Tongue (tissue), 3 donors: ENCODE measurements at places on chromosomes 6 and 20.

- DNase-seq, result no peak
Measured at GRCh38 chr6:21158873-21159272, 434.7 kb upstream of the SOX4 start.

DNA sequence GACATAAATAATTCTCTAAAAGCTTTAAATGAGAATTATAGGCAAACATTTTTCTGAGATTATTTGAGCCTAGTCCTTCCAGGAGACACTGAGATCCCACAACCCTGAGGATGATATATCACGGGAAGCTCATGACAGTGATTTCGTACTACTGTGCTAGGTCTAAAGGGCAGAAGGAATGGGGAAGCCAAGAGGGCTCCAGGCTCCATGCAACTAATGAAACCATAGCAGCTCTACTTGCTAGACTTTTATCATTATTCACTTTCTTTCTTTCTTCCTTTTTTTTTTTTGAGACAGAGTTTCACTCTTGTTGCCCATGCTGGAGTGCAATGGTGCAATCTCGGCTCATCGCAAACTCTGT, 57.3 kb upstream of the SGK1 start:
- no peak for DNase-seq

DNA sequence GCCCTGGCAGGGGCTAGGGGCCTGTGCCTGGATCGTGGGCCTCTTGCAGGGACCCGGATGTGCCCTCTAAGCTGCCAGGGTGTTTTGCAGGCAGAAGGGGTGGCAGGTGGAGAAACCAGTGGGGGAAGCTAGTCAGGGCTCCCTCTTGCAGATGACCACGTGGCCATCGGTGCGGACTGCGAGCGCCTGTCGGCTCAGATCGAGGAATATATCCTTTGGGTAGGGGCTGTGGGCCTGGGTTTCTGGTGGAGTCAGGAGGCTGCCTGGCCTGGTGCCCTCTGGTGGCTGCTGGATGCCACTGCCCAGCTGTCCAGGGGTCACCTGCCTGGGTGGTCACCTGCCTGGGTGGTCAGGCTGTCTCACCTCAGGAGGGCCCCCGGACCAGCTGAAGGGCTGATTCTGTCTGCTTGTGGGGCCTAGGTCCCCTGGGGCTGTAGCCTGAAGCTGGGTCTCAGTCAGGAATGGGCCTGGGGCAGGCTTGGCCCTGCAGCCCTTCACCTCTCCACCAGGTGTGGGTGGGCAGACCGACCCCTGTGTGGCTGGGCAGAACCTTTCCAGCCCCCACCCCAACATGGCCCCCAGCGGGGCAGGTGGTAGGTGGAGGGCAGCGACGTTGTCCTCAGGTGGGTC, 6.7 kb downstream of the TCEA2 start:
- peak; percentile 35 for DNase-seq

- DNase-seq, result peak; percentile 94
Measured at GRCh38 chr20:10219452-10219791, 792 bp downstream of the SNAP25 start.

- peak; percentile 95 for DNase-seq
Measured at GRCh38 chr6:13733178-13733887, 21.7 kb upstream of the RANBP9 start.

- DNase-seq, result no peak
Measured at GRCh38 chr6:52535711-52536423, 41.0 kb downstream of the TRAM2 start.
